ENCODE measurements at places on chromosomes 6 and 20.

GRCh38 chr20:63149531-63150192, 66.3 kb downstream of the YTHDF1 start:
- no peak for DNase-seq

DNA sequence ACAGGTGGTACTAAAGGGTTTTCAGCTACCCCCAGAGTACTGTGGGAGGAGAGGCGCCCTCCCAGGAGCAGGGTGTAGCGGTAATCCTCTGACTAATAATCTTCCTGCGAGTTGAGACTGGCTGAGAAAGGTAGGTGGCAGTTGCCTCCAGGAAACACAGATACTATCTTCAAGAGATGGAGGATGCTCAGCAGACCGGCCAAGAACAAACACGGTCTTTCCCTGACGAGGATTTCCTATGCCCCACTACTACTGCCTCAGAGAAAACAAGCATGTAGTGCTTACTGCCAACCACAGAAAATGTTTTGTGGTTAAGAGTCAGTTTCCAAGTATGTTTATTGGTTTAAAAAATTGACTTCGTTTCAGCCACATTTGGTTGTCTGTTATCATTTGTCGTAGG, 26.8 kb downstream of the C6orf89 start:
- DNase-seq: peak; percentile 37

DNA sequence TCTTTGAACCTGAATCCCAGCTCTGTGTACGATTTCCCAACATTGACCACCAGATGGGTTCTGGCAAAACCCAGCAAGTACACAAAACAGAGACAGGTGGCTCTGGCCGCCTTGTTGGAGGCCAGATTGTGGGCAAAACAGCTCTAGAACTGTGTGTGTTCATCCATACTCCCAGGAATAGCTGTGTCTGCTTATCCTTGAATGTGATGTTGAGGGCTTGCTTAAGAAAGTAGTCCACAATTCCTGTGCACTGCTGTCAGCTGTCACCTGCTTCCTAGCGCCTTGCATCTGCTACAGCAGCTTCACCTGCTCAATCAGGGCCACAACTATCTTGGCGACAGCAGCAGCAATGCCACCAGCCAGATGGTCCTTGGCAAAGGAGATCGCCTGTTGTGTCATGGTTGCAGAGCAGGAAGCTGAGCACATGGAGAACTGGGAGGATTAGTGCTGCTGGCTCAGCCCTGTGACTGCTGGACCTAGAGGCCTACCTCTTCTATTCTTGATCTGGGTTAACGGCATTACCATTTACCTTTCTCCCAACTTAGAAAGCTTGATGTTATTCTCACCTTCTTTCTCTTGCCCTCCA, 3.7 kb upstream of the SMAP1 start:
- DNase-seq: no peak

DNA sequence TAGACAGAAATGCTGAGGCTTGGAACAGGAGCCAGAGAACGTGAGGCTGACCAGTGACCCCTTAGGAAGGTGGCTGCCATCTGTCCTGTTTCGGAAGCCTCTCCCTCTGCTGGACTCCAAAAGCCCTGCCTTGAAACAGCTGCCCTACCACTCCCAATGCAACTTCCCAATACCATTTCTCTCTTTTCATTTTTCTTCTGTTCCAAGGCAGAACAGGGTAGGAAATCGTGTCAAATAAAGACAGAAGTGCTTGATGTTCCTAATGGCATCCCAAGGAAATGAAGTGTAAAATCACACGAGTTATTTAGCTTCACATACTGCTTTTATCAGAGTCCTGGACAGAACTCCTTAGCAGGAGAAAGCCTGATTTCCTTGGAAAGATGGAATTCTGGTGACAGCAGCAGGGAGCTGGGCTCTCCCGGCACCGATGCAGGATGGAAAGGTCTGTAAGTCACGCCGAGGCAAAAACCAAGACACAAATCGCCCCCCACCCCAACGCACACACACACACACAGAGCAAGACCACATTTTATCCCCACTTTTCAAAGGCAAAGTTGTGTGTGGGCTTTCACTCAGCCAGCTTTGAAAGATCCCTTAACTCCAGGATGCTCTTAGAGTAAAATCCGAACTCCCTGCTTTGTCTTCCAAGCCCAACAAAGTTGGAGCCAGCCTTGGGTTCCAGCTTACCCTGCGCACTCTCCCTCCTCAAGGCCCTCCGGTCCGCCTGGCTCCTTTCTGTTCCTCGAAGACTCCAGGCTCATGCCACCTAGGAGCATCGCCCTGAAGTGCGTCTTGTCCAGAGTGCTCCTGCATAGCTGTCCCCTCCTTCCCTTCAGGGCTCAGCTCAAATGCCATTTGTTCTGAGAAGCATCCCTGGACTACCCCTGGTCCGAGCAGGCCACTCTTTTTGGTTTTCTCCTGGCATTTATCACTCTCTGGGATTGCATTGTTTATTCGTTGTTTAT, 11.6 kb upstream of the STX16 start:
- no peak for DNase-seq

DNA sequence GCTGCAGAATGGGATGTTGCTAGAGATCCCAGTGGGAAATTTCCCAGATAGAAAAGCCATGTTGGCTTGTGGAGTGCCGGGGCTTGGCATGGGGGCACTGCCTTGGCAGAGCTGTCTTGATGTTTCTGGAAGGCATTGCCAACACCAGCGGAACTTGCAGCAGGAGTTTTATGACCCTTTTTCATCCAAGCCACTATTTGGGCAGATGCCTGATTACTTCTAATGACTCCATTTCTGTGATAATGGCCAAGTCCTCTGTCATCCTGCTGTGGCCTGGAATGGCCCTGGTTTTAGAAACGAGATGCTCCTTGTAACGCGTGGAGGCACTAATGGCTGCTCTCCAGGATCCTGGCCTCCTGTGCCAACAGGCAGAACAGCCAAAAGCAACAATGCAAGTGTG, 229.0 kb downstream of the ZNF217 start:
- DNase-seq: no peak

GRCh38 chr20:9978397-9979004, 56.3 kb upstream of the ANKEF1 start:
- DNase-seq: peak; percentile 1

GRCh38 chr20:51084593-51085377, 61.9 kb upstream of the KCNG1 start:
- no peak for DNase-seq

GRCh38 chr20:58328836-58329235, 19.3 kb downstream of the RAB22A start:
- no peak for DNase-seq

- no peak for DNase-seq
Observed at GRCh38 chr6:4732691-4733315, 43.4 kb upstream of the CDYL start.

GRCh38 chr6:136471372-136471771, 78.8 kb downstream of the MAP7 start:
- no peak for DNase-seq

- DNase-seq: no peak
Observed at GRCh38 chr20:50138479-50139393, 14.8 kb downstream of the PEDS1 start.

GRCh38 chr20:24943196-24943595, 5.9 kb upstream of the CST7 start:
- no peak for DNase-seq

GRCh38 chr6:56708810-56709597, 66.3 kb upstream of the DST start:
- no peak for DNase-seq

DNA sequence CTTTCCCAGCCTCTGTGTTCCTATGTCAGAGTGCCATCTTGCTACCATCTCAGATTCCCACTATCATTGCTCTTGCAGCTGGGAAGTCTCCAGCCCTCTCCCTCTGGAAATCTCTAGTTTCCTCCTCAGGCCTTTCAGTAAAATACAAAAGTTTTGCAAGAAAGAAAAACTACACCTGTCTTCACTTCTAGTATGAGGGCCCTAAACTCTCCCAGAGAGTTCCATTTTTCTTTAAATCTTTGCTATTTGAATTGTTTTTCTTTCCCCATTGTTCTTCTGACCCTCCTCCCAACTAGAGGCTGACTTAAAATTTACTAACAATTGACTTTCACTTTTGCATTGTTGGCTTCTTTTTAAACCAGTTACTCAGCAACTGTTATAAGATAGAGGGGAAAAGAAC, 62.8 kb downstream of the LY86 start:
- no peak for DNase-seq

- DNase-seq: no peak
Observed at GRCh38 chr6:30156262-30156599, 4.8 kb downstream of the TRIM10 start.

DNA sequence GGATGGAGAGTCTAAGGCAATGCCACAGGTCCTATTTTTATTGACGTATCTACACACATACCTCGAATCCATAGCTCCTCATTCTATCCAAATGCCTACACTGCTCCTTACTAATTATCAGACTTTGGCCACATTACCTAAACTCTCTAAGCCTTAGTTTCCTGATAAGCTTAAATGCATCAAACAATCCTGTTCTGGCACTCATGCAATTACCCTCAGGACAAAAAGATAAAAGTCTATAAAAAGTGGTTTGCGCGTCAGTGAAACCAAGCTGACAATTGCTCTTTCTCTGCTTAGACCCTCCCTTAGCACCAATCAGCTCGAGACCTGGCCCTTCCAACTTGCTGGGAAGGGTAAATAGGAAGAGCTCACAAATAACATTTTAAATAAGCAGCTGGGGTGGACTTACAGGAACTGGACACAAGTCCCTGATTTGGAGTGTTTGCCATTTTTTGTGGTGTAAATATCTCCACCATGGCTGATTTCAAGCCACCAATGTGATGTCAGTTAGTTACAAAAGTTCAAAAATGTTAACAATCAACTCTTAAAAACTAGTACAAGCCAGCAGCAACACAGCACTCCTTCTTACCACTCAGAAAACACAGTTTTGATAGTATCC, 7.2 kb upstream of the PLEKHG1 start:
- no peak for DNase-seq

DNA sequence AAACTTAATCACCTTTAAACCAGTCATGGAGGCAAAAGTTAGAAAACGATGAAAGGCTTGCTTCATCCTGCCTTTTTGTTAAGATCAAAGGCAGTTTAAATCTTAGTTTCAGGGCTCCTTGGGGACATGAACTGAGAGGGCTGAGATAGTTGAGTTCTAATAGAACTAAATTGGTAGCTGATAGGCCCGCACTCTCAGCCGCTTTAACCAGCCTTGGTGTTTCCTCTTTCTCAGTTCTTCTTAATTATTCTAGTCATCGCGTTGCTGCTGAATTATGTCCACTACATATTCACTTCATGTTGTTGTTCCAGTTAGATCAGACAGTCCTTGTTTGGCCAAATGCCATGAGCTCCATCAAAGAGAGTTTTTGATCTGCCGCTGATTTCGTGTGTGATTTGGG, 72.5 kb downstream of the ANKS1A start:
- DNase-seq: no peak

DNA sequence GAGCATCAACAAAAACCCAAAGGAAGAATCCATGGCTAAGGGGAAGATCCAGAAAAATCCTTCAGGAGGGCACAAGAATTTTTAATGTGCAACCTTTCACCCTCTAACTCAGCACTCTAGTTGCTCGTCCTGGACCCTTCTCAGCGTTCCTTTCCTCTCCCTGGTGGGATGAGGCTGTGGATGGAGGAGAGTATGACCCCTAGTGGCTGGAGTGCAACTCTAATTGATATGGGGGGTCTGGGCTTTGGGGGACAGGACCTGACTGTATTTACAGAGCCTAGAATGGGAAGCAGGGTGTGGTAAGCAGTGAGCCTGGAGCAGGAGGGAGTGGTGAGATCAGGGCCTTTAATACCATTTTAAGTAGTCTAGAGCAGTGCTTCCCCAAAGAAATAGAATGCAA, 83.9 kb upstream of the CEP85L start:
- DNase-seq: no peak

GRCh38 chr20:64140061-64140931, 24.0 kb upstream of the MYT1 start:
- DNase-seq: no peak

- DNase-seq: no peak
Observed at GRCh38 chr20:39853636-39854035, 835.4 kb downstream of the MAFB start.

DNA sequence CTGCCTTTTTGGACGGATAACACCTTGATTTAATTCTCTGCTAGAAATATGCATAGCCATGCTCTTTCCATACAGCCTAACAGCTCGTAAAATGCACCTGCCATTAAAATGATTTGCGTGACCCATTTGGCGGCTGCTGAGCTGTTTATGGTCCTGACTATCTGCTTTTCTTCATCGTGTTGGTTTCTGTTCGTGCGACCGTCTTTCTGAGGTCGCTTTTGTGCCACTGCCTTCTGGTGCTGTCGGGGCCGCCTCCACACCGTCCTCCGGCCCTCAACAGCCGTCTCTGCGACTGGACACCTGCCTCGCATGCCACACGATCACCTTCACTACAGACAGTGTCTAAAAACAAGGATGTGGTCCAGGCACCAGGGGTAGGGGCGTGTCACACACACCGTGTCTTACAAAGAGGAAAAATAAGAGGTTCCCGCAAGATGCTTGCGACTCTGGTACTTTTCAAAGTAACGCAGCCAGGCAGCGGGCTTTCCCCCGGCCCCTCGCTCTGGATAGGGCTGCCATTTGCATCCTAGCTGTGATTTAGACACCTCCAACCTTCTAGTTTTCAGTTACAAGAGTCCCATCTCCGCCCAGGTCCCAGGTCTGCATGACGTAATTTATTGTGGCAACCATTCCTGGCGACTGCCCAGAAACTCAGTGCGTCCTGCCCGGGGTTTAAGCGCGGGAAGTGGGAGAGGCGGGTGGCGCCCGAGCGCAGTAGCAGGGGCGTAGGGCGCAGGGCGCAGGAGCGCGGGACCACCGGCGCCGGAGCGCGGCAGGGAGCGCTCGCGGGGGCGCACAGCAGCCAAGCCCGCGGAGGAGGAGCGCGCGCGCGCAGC, at the start of gene STMND1:
Gene STMND1 (plus strand): TSS at position 629 of the 836 bp plus-strand sequence. CDS start 208 bp downstream, outside the sequence.
- no peak for DNase-seq

- no peak for DNase-seq
Observed at GRCh38 chr6:166955121-166955864, 1.1 kb downstream of the RNASET2 start.

- no peak for DNase-seq
Observed at GRCh38 chr6:135419162-135419561, 78.4 kb downstream of the AHI1 start.

GRCh38 chr20:40640667-40641066, 48.4 kb downstream of the MAFB start:
- no peak for DNase-seq

GRCh38 chr6:84866715-84867114, 102.3 kb upstream of the TBX18 start:
- DNase-seq: no peak

DNA sequence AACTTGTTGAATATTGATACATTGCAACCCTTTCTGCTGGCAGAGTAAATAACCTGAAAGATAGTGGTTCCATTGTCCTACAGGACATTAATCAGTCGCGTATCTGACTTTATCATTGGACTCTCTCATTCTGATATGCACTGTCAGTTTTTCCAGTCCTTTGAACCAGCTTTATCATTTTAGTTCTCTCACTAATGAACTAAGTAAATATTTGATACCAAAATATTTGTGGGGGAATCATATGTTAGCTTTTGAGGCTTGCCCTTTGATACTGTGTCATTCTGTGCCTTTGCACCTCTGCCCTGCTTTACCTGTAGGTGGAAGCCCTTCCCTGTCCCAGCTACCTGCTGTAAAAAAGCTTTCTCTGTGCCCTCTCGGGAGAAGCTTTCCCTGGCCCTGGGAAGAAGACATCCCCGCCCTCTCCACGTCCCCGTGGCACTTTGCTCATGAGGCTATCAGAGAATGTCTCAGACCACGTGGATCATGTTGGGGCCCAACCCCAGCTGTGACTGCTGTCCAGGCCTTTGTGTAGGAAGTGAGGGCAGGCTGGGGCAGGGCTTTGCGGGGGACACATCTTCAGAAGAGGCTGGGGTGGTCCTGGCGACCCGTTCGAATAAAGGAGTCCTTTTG, 117.8 kb upstream of the NXT1 start:
- no peak for DNase-seq

- no peak for DNase-seq
Observed at GRCh38 chr6:99138445-99138844, 190.7 kb upstream of the FBXL4 start.

Measured in NK-92 treated with Interleukin-12 subunit alpha and Interleukin-12 subunit beta, amount 100 ng/mL, for 24 hours (cell line).